ENCODE measurements at places on chromosomes 12 and 14. TPM values are rescaled to one million over a fixed set of nuclear protein-coding genes. Genes with fewer than 3 reads are reported as not detected.
A peak's percentile ranks its signal among the peaks of the same experiment; 100 is the strongest.

DNA sequence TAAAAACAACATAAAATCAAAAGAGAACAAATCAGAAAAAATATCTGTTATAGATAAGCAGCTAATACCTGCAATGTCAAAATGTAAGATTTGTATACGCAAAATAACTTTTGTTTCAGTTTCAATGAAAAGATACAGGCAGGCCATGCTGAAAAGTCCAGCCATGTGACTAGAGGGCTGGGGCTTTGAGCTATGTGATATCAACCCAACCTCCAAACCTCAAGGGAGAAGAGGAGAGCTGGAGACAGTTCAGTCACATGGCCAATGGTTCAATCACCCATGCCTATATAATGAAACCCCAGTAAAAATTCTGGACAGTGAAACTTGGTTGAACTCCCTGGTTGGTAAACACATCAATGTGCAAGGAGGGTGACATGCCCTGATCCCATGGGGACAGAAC is 5.3 kb downstream of the COX16 start:
- H3K4me1 ChIP-seq: peaks cover 29% of the 10 kb centered on the region
- H3K27me3 ChIP-seq: no peaks in the 10 kb centered on the region
- no peak overlapping the region for H3K27ac ChIP-seq
- no peak overlapping the region for H3K4me3 ChIP-seq
- H3K36me3 ChIP-seq: peaks cover 6% of the 10 kb centered on the region

FAM186B gene
- total RNA-seq: 0.30 TPM

DNA sequence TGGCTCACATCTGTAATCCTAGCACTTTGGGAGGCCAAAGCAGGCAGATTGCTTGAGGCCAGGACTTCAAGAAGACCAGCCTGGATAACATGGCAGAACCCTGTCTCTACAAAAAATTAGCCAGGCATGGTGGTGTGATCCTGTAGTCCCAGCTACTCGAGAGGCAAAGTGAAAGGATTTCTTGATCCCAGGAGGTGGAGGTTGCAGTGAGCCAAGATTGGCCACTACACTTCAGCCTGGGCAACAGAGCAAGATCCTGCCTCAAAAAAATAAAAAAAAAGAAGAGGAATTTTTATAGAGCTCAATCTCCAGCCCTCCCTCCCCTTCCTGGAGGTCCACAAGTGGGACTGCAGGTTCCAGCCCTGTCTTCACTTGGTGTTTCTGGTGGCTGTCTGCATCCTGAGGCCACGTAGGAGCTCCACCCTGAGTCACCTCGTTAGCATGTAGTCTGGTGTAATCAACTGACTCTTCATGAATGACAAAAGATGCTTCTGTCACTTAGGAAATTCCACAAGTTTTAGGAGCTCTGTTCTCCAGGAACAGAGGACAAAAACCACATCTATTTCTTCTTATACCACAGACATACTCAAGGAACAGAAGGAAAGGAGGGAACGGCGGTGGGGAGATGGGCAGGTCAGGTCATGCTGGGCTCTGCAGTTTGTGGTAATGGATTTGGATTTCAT is 16.2 kb downstream of the CCDC62 start:
- H3K27ac ChIP-seq: peak overlapping the region; percentile 35
- H3K4me3 ChIP-seq: no peak overlapping the region
- no peaks in the 10 kb centered on the region for H3K27me3 ChIP-seq
- H3K4me1 ChIP-seq: peaks cover 16% of the 10 kb centered on the region

- no peak overlapping the region for H3K27ac ChIP-seq
- H3K27me3 ChIP-seq: no peaks in the 10 kb centered on the region
- H3K36me3 ChIP-seq: no peaks in the 10 kb centered on the region
- DNase-seq: no peak
- H3K4me3 ChIP-seq: no peak overlapping the region
These were observed 153.6 kb downstream of the PHLDA1 start for GRCh38 chr12:75877763-75878621.

DNA sequence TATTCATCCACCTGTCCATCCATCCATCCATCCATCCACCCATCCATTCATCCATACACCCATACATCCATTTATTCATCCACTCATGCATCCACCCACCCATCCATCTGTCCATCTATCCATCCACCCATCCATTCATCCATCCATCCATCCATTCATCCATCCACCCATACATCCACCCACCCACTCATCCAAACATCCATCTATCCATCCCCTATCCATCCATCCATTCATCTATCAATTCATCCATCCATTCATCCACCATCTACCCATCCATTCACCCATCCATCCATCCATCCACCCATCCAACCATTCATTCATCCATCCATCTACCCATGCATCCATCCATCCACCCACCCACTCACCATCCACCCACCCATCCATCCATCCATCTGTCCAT is 142.6 kb upstream of the SFSWAP start:
- no peak overlapping the region for H3K27ac ChIP-seq
- no peak overlapping the region for H3K4me3 ChIP-seq
- peaks cover 82% of the 10 kb centered on the region for H3K27me3 ChIP-seq
- no peaks in the 10 kb centered on the region for H3K4me1 ChIP-seq
- DNase-seq: no peak
- no peaks in the 10 kb centered on the region for H3K36me3 ChIP-seq

- H3K27ac ChIP-seq: peak overlapping the region; percentile 94
- no peaks in the 10 kb centered on the region for H3K36me3 ChIP-seq
- DNase-seq: peak; percentile 90
- no peak overlapping the region for H3K4me3 ChIP-seq
These were observed 50.1 kb downstream of the SLC25A21 start for GRCh38 chr14:37122288-37122687.

DNA sequence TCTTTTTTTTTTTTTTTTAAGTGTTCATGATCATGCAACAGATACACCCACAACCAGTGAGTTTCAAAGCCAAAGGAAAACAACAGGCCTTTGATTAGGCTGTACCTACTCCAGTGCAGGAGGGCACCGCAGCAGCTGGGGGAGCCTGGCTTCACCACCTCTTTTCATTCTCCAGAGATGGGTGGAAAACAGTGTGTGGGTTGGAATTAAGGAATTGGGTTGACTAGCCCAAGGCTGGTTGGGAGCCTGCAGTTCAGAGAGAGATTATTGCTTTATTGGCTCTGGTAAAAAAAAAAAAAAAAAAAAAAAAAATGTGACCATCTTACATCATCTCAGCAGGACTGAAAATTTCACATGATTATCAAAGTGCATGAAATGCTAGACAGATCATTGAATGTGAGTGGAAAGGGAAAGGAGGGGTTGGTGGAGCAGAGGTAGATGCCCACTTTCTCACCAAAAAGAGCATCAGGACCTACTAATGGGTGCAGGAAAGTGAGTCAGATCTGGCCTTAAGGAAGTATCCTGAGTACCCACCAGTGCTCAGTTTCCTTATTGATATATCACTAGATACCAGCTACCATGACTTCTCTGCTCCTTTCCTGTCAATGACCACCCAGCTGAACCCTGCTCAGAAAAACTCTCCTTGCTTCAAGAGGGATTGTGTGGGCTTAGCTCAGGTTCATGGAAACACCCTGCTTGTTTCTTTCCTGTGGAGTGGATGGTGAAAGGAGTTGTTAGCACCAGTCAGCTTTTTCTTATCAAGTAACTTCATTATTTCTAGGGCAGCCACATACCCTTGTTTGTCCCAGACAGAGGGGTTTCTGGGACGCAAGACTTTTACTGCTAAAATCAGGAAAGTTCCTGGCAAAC is 54.8 kb upstream of the DYRK2 start:
- DNase-seq: no peak
- no peak overlapping the region for H3K27ac ChIP-seq
- peaks cover 24% of the 10 kb centered on the region for H3K4me1 ChIP-seq
- H3K27me3 ChIP-seq: no peaks in the 10 kb centered on the region

PPP1R36 gene
- 0.47 TPM for total RNA-seq

DNA sequence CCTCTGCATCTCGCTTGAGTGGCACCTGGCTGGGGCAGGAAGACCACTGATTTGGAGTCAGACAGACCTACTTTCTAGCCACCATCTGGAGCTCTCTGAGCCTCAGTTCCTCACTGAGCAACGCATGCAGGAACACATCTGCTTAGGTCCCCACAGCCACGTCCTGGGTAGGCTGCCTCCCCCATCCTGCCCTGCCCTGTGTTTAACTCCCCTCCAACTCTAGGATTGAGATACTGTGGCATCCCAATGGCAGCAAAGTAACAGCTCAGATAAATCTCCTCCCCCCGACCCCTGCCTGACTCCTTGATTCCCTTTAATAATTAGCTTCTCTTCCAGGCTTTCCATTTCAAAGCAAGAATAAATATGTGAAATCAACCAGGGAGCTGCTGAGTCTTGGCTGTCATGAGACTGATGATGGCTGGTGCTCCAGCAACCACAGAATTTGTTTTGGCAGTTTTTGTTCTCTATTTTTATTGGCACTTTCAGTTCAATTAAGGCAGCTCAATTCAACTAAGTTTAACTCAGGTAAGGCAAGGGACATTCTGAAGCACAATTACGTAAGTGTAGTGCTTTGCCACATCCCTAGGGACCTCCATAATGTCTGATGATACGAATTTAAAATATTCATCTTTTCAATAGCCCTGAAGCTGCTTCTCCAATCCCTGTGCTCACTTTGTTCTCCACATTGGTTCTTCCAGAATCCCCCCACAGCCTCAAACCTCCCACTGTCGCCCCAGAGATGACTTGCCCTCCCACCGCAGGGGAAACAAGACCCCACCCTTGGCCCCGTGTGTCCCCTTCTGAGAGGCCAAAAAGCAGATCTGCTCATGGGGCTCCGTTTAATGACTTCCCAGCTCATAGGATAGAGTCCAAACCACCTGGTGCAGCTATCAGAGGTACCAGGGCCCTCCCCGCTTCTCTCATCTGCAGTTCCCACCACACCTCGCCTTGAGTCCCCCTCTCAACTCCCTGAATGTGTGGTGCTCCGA is 58.2 kb downstream of the ESR2 start:
- no peaks in the 10 kb centered on the region for H3K27me3 ChIP-seq
- H3K4me1 ChIP-seq: peaks cover 18% of the 10 kb centered on the region
- H3K27ac ChIP-seq: no peak overlapping the region
- DNase-seq: no peak

GRCh38 chr14:56896231-56896630 is 86.0 kb upstream of the OTX2 start:
- H3K27me3 ChIP-seq: peaks cover 31% of the 10 kb centered on the region
- H3K4me1 ChIP-seq: no peaks in the 10 kb centered on the region
- H3K27ac ChIP-seq: no peak overlapping the region

- no peaks in the 10 kb centered on the region for H3K27me3 ChIP-seq
- H3K4me3 ChIP-seq: no peak overlapping the region
- DNase-seq: peak; percentile 73
- H3K27ac ChIP-seq: no peak overlapping the region
- no peaks in the 10 kb centered on the region for H3K36me3 ChIP-seq
- no peaks in the 10 kb centered on the region for H3K4me1 ChIP-seq
These were observed 295.3 kb upstream of the SOX5 start for GRCh38 chr12:24244801-24245200.

GRCh38 chr12:124548854-124549378 is 18.5 kb downstream of the NCOR2 start:
- no peak for DNase-seq
- peaks cover 14% of the 10 kb centered on the region for H3K4me1 ChIP-seq
- no peaks in the 10 kb centered on the region for H3K27me3 ChIP-seq
- H3K27ac ChIP-seq: no peak overlapping the region
- H3K4me3 ChIP-seq: no peak overlapping the region
- peaks cover 13% of the 10 kb centered on the region for H3K36me3 ChIP-seq

DNA sequence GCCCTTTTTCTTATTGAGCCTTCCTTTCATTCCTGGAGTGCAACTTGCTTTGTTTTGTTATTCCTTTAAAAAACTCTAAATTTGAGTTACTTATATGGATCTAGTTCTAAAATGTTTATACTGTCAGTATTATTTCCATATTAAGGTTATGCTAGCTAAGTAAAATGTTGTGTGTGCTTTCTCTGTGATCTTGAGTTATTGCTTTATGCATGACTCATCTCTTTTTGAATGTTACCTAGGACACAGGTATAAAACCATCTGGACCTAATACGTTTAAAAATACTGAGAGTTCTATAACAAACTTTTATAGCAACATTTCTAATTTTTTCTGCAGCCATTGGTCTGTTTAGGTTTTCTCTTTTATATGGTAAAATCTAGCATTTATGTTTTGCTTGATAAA is 132.8 kb upstream of the LGR5 start:
- no peaks in the 10 kb centered on the region for H3K36me3 ChIP-seq
- H3K4me1 ChIP-seq: no peaks in the 10 kb centered on the region
- no peaks in the 10 kb centered on the region for H3K27me3 ChIP-seq
- H3K4me3 ChIP-seq: no peak overlapping the region
- no peak for DNase-seq

GRCh38 chr14:52458721-52459085 is 93.6 kb downstream of the TXNDC16 start:
- DNase-seq: peak; percentile 35
- peak overlapping the region; percentile 72 for H3K4me3 ChIP-seq
- H3K27me3 ChIP-seq: no peaks in the 10 kb centered on the region
- H3K27ac ChIP-seq: peak overlapping the region; percentile 98
- no peaks in the 10 kb centered on the region for H3K36me3 ChIP-seq

GRCh38 chr14:51248016-51248987 is 8.3 kb downstream of the TMX1 start:
- H3K27ac ChIP-seq: no peak overlapping the region
- no peaks in the 10 kb centered on the region for H3K27me3 ChIP-seq
- H3K4me1 ChIP-seq: peaks cover 14% of the 10 kb centered on the region
- peaks cover 42% of the 10 kb centered on the region for H3K36me3 ChIP-seq
- H3K4me3 ChIP-seq: no peak overlapping the region

- H3K4me3 ChIP-seq: no peak overlapping the region
- peaks cover 8% of the 10 kb centered on the region for H3K4me1 ChIP-seq
- H3K27ac ChIP-seq: no peak overlapping the region
These were observed 6.8 kb downstream of the USP5 start for GRCh38 chr12:6858799-6859198.

WNT5B gene
- 0.44 TPM for total RNA-seq

DNA sequence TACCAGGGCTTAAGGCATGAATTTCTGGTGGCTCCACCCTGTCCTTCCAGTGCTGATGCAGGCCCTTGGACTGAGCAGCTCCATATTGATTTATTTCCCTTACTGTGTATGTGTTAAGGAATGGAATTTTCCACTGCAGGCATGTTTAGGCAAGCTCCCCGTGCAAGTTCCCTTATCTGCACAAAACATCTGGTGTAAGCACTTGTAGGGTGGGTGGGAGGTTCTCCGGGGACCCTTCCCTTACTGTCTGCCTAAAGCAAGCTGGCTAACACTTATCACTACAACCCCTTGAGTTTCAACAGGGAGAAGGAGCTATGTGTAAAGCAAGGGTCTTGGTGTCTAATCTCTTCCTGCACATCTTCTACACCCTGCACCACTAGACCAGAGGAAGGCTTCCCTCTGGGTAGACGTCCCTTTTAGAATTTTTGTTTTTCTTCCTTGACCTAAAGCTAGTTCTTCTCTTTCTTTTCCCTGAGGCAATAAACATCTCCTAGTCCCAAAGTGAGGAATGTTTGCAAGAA is 22.0 kb upstream of the DRAM1 start:
- no peak overlapping the region for H3K4me3 ChIP-seq
- no peak for DNase-seq
- H3K27ac ChIP-seq: peak overlapping the region; percentile 92
- no peaks in the 10 kb centered on the region for H3K27me3 ChIP-seq
- H3K4me1 ChIP-seq: peaks cover 26% of the 10 kb centered on the region
